ENCODE measurements at places on chromosomes 5 and 9. TPM values are rescaled to one million over a fixed set of nuclear protein-coding genes. Genes with fewer than 3 reads are reported as not detected.

- DNase-seq, result no peak
Measured at GRCh38 chr9:19663570-19663969, 125.3 kb downstream of the SLC24A2 start.

DNA sequence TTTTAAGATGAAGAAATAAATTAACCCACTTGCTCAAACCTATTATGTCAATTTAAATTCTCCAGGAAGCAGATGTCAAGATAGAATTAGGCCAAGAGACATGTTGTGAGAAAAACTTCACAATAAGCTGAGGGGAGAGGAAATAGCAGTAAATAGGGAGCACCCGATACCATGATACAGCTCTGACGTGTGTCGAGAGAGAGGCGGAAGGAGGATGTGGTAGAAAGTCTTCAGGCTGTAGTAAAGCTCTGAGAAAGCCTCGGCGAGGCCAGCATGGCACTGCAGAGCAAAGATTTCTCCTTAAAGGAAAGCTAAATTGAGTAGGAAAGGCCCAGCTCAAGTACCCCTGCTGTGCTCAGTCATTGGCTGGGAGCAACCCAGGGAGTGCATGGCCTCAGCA is 6.0 kb upstream of the PUM3 start:
- no peak for DNase-seq

- DNase-seq, result no peak
Measured at GRCh38 chr5:115623658-115624057, 2.2 kb downstream of the TMED7 start.

GRCh38 chr5:65816729-65817128 is 94.7 kb downstream of the NLN start:
- no peak for DNase-seq

DNA sequence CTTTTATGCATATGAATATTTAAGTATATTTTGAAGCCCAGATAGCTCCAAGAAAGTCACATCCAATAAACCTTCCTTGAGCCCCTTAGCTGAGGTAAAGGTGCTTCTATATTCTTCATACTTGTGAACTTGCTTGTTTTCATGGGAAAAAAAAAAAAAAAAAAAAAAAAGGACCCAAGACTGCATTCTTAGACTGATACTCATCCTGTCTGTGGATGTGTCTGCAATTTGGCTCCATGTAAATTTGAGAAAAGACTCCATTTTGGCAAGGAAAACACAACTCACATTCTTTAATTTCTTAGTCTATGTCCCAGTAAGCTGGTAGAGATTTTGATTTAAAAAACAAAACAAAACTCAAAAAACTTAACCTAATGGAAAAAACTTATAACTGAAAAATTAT is 238.3 kb downstream of the FBXL17 start:
- DNase-seq, result no peak

- no peak for DNase-seq
Measured at GRCh38 chr5:65928322-65928752, 2.0 kb downstream of the ERBIN start.

DNA sequence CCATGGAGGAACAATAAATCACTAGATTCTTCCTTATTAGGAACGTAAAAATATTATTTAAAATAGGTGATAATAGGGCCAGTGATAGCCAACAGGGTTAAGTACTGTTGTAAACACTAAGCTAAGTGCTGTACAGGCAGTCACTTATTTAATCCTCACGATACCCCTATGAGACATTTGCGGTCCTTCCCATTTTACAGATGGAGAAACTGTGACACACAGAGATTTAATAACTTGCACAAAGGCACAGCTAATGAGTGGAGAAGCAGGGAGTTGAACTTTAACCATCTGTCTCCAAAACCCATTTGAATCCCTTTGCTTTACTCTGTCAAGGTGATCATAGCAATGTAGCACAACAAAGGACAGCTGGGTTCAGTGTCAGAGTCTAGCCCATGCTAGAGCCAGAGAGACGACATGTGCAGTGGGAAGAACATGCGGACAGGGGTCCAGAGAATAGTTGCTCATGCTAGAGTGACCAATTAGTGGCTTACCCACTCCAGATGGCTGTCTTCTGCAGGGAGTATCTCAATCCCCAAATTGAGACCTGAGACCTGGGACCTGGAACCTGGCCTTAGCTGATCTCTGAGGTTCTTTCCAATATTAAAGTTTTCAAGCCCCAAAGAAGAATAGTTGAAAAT is 28.9 kb downstream of the STXBP1 start:
- DNase-seq, result no peak

DNA sequence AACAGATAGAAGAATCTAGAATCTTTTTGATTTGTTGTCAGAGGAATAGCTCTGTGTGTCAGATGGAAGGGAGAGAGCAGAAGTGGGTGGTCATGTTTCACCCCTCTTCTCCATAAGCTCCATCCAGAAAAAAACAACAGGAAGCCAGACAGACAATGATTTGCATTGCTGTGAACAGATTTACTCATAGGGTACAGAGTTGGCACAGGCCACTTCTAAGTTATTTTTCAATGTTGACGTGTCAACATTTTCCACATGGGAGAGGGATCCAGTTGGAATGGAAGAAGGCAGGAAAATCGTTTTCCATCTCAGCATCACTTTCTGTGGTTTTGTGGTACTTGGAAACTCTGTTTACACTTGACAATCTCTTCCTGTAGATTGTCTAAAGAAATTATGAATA is 86.7 kb downstream of the INSYN2B start:
- DNase-seq, result no peak

- no peak for DNase-seq
Measured at GRCh38 chr5:175133185-175133584, 310.8 kb downstream of the DRD1 start.

DNA sequence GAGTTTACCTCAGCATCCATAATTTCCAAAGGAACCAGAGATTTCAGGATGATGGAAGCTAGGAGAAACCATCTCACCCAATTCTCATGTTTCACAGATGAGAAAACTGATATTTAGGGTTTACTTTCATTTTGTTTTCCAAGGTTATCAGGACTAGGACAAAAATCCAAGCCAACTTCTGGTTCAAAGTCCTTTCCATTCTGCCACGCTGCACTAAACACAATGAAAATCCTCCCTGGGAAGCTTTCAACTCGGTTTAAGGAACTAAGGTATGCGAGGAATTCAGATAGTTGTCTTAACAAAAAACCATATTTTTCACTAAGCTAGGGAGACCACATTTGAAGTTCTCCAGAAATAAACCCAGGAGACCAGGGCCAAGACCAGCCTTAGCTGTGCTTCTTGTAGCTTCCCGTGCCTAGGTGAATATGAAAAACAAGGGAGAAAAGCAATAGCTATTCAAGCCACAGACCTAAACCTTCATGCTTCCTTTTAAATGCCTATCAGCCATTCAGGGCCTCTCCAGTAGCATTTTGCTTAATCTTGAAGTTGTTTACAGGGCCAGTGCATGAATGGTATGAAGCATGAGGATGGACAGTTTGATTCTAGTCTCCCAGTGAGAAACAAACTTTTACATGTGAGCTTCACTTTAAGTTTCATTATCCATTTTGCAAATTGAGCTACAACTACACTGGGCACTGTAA is 167.9 kb downstream of the DENND1A start:
- no peak for DNase-seq

- DNase-seq, result no peak
Measured at GRCh38 chr5:14016549-14016948, 72.1 kb upstream of the DNAH5 start.

Gene CLIC3
- not detected for total RNA-seq

Gene SLC6A7
- not detected for total RNA-seq

Gene ADRA1B
- total RNA-seq, result 0.66 TPM

Gene TMEM252
- not detected for total RNA-seq

Gene GFPT2
- total RNA-seq, result 11.6 TPM

Gene PCDHB15
- total RNA-seq, result 29.5 TPM

Gene ARL10
- total RNA-seq, result 34.7 TPM

Gene PCDHGB7
- total RNA-seq, result 38.6 TPM

Gene SHISAL2B
- not detected for total RNA-seq
